Occipital lobe (tissue), 3 donors: ENCODE measurements at places on chromosomes 3 and 15.

- DNase-seq = no peak
These were observed 53.2 kb upstream of the KLF13 start for GRCh38 chr15:31273258-31273941.

GRCh38 chr3:187105700-187106099, 33.6 kb downstream of the RPL39L start:
- no peak for DNase-seq

- no peak for DNase-seq
These were observed 8.3 kb upstream of the GREM1 start for GRCh38 chr15:32709295-32710033.

- no peak for DNase-seq
These were observed 234.2 kb downstream of the WNT5A start for GRCh38 chr3:55252921-55253320.

- no peak for DNase-seq
These were observed 97.3 kb downstream of the SLCO3A1 start for GRCh38 chr15:91950631-91951329.

GRCh38 chr15:87369269-87369668, 887.3 kb downstream of the NTRK3 start:
- DNase-seq = no peak

- no peak for DNase-seq
These were observed 21.5 kb upstream of the MRPS22 start for GRCh38 chr3:139322346-139322745.

DNA sequence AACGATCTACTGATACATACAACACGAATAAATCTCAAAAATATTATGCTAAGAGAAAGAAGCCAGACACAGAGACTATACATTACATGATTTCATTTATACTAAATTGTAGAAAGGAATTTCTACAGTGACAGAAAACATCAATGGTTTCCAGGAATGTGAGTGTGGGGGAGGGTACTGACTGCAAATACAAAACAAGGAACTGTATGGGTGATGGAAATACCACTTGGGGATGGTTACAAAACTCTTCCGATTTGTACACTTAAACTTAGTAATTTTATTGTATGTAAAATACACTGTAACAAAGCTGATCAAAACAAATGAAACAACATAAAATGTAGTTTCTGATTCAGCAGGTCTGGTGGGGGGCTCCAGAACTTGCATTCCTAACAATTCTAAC, 45.8 kb upstream of the IP6K2 start:
- DNase-seq = no peak

DNA sequence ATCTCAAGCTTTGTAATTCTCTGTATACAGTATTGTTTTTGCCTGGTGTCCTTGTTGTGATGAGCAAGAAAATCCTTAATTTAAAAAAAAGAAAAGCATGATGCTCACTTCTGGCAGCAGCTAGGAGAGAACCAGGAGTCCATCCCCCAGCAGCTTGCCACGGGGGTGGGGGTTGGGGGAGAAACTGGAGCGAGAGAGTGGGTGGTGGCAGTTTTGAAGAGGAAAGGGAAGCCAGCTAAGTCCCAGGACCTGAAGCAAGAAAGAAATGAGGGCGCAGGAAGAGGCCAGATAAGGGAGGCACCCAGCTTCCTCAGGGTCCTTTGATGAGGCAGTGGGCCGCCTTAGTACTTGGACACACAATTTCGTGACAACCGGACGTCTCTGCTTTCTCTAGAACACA, 23.5 kb downstream of the CHAC1 start:
- peak; percentile 15 for DNase-seq

DNA sequence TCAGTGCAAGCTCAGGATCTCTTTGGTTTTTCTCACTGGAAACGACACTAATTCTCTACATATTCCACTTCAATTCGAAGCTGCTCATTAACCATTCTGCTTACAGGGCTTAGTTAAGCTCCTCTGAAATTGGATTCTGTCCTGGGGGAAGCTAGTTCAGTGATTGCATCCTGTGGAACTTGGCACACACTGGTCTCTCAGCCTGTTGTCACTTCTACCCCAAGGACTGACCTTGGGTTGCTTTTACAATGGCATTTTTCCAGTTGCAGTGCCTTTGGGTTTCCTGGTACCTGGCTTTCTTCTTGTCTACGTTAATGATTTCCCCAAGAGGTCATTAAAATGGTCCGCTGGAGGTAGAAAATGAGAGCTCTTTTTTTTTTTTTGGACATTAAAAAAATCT, 33.3 kb upstream of the GABRB3 start:
- no peak for DNase-seq

DNA sequence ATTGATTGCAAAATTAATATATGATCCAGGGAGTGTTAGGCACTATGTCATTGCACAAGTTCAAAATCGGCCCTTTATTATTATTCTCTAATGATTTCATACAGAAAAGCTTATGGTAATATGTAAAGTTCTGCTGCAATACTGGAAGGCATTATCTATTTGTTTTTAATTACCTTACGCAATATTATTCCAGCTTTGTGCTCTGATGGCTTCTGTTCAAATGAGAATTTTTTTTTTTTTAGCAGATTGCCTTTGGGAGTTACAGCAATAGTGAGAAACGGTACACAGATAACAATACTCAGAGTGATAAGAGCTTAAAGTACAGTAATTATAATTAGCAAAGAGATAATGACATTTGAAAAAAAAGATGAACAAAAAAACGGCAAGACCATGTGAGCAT, 602.2 kb upstream of the ALCAM start:
- no peak for DNase-seq

DNA sequence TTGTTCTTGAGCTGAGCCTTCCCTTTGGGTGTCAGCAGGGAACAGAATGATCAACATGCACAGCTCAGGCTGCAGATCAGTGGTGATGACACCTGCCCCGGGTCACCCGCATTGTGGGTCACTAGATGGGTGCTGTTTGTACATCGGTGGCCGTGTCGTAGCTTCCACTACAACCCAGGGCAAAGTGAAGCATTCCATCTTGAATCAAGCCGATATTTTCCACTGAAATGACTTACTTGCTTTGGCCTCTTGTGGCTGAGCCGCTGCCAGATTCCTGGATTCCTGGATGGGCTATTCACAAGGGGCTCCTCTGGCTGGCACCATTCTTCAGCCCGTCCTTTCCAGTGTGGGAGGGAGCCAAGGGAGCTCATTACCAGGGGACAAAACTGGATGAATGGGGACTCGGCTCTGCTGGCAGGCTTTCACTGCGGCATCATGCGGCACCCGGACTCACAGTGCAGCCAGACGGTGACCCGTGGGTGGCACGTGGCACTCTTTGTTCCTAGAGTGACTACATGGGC, 65.6 kb downstream of the SLCO3A1 start:
- DNase-seq = peak; percentile 76

DNA sequence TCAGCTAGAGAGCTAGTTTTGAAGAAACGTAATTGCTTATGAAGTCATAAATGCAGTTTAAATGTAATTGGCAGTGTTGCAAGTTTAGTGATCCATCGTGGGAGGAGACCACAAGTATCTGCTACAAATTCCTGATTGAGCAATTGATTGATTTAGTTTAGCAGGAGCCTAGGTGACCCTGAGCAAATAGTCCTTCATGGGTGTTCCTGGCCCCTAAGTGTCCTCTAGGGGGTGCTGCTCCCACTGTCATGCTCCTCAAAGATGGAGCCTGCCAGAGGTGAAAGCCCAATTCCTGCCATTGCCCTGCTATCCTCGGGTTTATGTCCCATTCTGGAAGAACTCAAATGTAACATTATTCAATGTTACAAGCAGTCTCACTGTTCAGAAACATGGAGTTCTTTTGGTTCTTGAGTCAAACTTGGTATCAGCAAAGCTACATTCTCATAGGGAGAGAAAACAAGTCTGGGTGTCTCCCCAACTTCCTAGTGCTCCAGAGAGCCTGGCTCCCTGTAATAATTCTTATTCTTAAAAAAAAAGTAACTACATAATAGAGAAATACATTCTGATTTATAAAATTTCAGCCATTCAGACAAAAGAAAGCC, 29.8 kb upstream of the SENP5 start:
- no peak for DNase-seq

DNA sequence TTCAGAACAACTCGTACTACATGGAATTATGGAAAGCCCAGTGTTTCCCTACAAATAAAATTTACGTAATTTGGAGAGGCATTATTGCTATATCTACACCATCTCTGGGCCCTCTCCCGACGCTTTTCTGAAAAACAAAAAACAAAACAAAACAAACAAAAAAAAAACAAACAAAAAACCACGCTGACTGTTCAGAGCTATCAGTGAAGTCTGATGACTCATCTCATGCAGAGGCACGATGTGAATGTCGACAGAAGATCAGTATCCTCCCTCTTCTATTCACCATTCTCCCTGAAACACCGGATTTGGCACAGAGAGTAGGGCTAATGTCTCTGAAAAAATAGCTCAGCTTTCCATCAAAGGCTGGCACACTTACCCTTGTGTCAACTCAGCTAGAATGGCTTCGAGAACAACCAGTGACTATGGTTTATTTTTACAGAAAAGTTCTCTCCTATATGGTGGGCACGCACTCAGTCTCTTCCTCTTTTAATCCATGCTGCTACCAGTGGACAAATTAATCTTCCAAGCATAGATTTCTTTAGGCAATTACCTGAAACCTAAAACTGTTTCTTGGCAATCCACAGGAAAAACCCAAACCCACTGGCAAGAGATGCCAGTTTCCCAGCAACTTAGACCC, 1.5 kb downstream of the CRBN start:
- no peak for DNase-seq

GRCh38 chr3:150238995-150239619, 169.0 kb upstream of the TSC22D2 start:
- no peak for DNase-seq

DNA sequence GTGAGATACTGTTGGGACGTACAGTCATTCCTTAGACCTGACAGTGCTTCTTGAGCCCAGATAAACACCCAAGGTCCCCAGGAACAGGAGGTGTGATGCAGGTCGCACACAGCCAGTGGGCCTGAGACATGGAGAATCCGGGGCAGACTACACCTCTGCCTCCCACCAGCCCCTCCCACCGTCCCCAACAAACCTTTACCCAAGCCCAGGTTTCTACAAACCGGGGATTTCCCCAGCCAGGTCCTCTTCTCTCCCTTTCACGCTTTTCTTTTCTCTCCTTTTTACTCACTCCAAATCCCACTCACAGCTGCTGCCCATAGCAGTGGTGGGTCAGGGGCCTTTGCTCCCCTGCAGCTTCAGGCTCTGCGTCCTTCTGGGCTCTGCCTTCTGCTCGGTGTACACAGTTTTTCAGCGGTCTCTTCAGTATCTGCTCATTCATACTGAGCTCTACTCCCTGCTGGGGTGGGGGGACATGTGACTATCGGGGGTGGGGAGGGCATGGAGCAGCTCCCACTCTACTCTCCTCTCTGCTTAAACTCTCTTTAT, 4.8 kb upstream of the PCSK6 start:
- no peak for DNase-seq

DNA sequence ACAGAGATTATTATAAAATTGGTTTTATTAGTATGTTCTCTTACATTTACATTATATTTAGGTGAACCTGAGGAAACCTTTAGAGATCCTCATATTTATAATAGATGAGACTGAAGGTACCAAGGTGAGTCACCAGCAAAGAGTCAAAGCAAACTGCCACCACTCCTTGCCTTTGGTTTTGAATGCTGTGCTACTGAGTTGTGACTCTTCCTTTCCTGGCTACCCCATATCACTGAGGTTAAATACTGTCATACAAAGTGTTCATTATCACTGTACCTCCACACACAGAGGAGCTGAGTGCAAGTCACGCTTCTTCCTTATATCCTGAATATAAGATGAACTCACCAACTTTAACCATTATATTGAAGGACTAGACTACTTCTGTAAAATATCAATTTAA, 168.2 kb downstream of the CBLB start:
- no peak for DNase-seq

DNA sequence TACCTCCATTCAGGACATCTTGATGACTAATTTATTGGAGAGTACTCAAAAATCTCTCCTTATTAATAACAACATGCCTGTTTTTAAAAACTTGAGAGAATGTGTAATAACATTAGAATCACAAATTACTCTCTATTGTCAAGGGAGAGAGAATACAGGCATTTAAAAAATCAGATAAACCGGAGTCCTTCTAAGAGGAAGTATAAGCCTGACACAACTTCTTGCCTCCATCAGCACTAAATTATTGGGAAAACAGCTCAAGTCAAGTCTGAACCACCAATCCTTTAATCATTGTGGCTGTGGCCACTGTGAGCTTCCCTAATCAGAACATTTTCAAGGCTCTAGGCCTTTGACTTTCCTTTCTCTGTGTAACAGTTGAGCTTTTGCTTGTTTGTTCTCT, 38.0 kb downstream of the SSR3 start:
- no peak for DNase-seq

- no peak for DNase-seq
These were observed 146.4 kb downstream of the EPHA6 start for GRCh38 chr3:96960661-96961330.

GRCh38 chr3:144052275-144052674, 80.7 kb downstream of the DIPK2A start:
- no peak for DNase-seq

DNA sequence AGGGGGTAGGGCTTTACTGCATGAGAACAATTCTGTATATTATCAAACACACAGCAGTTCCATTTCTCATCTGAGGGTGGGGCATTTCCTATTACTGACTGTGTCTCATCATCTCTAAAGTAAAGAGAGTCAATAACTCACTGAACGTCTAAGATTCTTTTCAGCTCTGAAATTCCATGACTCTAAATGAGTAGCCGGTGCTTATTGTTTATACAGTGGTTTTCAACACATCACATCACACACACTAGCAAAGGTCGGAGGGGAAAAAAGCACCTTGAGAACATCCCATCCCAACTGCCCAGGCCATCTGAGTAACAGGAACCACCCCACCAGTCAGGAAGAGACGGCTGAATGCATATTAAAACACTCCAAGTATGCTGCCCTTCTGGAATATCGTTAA, 196.0 kb downstream of the SUCLG2 start:
- DNase-seq = no peak

GRCh38 chr15:85743392-85744055, 51.2 kb downstream of the KLHL25 start:
- DNase-seq = no peak

DNA sequence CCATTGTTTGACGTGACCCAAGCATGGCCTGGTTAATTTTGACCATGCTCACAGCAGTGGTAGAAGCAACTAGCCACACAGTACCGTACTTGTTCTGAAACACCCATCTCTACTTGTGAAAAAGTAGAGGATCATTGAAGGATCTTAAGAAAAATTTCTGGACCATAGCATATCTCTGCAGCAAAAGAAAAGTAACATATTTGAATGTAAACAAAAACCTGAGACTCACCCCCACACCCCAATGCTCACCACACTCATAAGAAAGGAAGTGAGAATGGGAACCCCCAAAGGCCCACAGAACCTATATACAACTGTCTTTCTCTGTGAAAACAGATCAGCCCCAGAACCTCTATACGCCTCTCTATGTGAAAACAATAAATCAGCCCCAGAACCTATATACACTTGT, 33.8 kb upstream of the TFRC start:
- no peak for DNase-seq

DNA sequence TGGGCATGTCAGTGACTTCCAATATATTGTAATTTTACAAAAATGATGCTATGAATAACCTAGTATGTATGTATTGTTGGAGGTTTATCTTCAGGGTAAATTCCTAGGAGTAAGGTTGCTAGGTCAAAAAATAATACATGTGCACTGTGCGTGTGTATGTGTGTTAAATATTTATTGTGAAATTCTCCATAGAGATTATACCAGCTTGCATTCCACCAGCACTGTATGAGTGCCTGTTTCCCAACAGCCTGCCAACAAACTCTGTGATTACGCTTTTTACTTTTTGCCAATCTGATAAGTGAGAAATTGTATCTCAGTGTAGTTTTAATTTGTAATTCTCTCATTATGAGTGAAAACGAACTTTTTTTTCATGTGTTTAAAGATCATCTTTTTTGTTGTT, 12.6 kb upstream of the IGF2BP2 start:
- DNase-seq = no peak

GRCh38 chr3:14836049-14836468, 17.3 kb downstream of the FGD5 start:
- no peak for DNase-seq
